Type B pancreatic cell (in vitro differentiated cells): ENCODE measurements at places on chromosomes 4 and X.

DNA sequence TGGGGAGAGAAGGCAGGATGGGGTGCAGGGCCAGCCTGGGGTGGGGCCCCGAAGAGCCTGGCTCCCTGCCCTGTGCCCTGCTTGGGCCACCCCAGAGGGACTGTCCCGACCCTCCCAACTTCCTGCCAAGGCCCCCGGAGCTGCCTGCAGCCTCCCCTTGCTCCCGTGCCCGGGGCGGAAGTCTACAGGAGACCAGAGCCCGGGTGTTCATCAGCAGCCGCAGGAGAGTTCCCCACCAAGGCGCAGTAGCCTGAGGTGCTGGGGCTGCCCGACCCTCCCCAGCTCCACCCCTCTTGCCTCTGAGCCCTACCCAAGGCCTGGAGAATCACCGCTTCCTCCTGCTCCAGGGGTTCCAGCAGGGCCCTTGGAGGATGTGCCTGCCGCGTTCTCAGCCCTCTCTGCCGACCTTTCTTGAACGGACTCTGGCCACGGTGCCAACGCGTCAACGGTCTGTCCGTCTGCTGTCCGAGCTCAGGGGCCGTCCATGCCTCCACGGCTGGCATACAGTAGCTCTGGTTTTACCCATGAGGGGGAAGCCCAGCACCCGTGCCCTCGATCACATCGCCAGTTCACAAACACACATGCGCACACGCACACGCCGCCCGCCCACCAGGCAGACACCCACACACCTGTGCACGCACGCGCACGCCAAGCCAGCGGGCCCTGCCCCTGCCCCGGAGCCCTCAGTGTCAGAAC lies 36.0 kb upstream of the SPON2 start:
- no peak for DNase-seq
- no peaks in the 10 kb centered on the region for H3K27me3 ChIP-seq
- H3K4me1 ChIP-seq: peaks cover 10% of the 10 kb centered on the region
- H3K27ac ChIP-seq: no peak overlapping the region
- no peaks in the 10 kb centered on the region for H3K36me3 ChIP-seq

GRCh38 chrX:132394591-132394990 lies 94.2 kb downstream of the MBNL3 start:
- H3K27ac ChIP-seq: no peak overlapping the region
- H3K27me3 ChIP-seq: no peaks in the 10 kb centered on the region

GRCh38 chr4:123409334-123409733 lies 12.7 kb downstream of the SPRY1 start:
- H3K4me1 ChIP-seq: peaks cover 24% of the 10 kb centered on the region
- no peaks in the 10 kb centered on the region for H3K27me3 ChIP-seq
- no peak overlapping the region for H3K27ac ChIP-seq
- H3K36me3 ChIP-seq: peaks cover 13% of the 10 kb centered on the region

- no peaks in the 10 kb centered on the region for H3K36me3 ChIP-seq
- no peaks in the 10 kb centered on the region for H3K4me1 ChIP-seq
- peaks cover 25% of the 10 kb centered on the region for H3K27me3 ChIP-seq
Observed at GRCh38 chr4:77293426-77293825, 136.4 kb downstream of the CCNG2 start.

DNA sequence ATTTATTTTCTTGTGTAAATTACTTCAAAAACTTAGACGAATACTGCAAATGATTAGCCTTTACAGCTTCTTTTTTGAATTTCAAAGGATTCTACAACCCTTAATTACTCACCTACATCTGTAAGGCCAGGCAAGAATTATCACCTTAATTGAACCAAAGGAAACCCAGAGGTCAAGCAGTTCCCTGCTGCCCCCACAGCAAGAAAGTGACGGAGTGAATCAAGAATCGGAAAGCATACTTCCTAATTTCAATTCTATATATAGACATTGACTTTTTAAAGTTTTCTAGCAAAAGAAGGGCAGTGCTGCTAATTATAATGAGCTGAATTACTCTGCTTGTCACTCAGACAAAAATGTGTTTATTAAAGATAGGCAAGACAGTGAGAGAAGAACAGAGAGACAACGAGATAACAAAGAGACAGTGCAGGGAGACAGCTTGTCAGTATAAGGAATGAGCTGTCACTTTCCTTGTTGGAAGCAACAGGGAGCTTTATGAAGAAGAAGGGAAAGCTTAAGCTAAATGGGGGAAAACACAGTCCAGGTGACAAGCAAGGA lies 47.5 kb upstream of the SPANXN4 start:
- no peak overlapping the region for H3K4me3 ChIP-seq
- H3K4me1 ChIP-seq: no peaks in the 10 kb centered on the region
- no peaks in the 10 kb centered on the region for H3K36me3 ChIP-seq
- DNase-seq: no peak
- H3K27me3 ChIP-seq: no peaks in the 10 kb centered on the region
- no peak overlapping the region for H3K27ac ChIP-seq

DNA sequence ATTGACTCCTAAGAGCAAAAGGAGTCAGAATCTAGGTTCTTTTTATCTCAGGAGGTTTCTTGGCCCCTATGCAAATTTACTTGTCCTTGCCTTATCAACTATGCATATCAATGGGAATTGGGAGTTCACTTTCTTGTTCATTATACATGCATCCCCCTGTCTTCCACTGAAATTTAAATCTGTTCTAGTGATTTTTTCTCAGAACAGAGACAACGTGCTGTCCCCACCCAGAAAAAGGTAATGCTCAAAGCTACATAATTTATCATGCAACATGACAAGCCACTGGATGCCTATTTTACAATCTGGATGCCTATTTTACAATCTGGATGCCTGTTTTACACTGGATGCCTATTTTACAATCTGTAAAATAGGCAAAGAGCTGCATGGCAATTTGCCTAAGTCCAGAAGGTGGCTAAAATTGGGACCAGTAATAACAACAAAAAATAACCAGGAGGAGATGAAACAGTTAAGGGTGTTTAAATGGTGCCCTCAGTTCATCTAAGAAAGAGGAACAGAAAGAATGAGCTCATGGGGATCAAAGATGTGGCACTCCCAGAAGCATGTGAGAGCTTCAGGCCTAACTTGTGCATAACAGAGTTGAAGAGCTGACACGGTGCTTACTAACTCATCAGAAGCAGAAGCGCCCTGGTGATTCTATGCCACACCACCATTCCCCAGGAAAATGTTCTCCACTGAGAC lies 537.8 kb upstream of the BOD1L1 start:
- DNase-seq: no peak
- H3K4me1 ChIP-seq: peaks cover 5% of the 10 kb centered on the region
- no peaks in the 10 kb centered on the region for H3K36me3 ChIP-seq
- H3K27ac ChIP-seq: no peak overlapping the region
- H3K27me3 ChIP-seq: no peaks in the 10 kb centered on the region
- H3K4me3 ChIP-seq: no peak overlapping the region

GRCh38 chrX:42189576-42189975 lies 266.2 kb upstream of the CASK start:
- no peaks in the 10 kb centered on the region for H3K27me3 ChIP-seq
- no peaks in the 10 kb centered on the region for H3K4me1 ChIP-seq
- H3K4me3 ChIP-seq: no peak overlapping the region
- DNase-seq: no peak

DNA sequence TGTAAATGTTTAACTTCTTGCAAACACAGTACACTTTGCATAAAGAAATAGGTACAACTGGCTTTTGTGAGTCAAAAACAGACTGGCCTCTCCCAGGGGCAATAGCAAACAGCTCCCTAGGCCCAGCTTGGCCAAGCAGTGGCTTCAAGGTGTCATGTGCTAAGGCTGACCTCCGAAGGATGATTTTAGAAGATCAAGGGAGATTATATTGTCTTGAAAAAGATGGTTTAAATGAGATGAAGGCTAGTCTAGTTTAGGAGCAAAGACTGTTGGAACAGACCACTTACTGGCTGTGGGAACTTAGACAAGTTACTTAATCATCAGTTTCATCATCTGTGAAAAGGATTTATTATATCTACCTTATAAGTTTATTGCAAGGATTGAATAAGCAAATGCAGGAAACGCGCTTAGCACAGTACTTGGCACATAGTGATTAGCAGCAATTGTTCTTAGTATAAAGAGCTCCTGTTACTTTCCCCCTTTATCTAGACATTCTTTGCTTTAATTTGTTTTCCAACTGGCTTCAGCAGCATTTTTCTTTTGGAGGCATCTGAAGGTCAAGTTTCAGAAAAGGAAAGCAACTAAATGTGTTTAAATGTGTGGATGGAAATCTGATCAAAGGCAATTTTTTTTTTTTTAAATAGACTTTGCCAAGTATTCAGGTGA lies 17.2 kb downstream of the ANXA3 start:
- no peaks in the 10 kb centered on the region for H3K27me3 ChIP-seq
- H3K4me1 ChIP-seq: peaks cover 54% of the 10 kb centered on the region
- DNase-seq: no peak
- peak overlapping the region; percentile 39 for H3K4me3 ChIP-seq

DNA sequence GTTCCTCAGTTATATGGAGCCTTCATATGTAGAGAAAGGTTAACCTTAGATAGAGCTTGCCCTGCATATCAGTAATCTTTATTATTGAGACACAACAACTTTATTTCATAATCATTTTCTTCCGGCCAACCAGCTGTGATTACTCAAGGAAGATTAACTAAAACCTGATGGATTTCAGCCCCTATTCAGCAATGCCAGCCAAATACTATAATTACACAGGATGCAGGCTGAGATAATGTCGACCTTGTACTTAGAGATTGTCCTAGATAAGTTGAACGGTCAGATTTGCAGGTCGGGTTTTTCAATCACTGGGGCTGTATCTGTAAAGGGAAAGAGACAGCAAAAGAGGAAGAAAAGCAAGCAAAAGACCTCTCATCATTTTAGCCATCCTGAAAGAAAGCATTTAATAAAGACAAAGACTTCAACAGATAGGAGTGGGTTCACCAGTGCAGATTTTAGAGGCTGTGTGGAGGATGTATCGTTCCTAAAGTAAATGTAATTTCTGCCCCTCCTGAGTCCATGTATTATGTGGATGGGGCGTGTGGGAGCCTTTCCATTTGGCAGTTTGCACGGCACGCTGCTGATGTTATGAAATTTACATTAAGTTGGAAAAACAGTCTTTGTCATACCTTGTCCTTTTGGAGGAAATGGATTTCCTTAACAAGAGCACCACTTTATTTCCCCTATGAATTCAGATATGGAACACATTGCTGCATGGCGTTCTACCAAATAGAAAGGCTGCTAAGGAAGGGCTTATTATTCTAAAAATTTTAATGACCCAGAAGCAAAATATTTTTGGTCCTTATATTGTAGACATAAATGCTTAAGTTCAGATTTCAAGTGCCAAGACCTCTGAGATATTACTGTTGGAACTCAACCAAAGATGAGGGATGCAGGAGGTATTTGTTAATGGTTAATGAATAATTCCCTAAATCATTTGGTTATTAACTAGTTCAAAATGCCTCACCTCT lies 496.7 kb downstream of the SPRY1 start:
- no peaks in the 10 kb centered on the region for H3K36me3 ChIP-seq
- H3K4me3 ChIP-seq: no peak overlapping the region
- H3K4me1 ChIP-seq: peaks cover 29% of the 10 kb centered on the region
- no peak overlapping the region for H3K27ac ChIP-seq
- no peak for DNase-seq
- peaks cover 3% of the 10 kb centered on the region for H3K27me3 ChIP-seq

GRCh38 chr4:127698789-127699200 lies 31.4 kb upstream of the SLC25A31 start:
- H3K4me1 ChIP-seq: no peaks in the 10 kb centered on the region
- no peaks in the 10 kb centered on the region for H3K27me3 ChIP-seq
- H3K36me3 ChIP-seq: peaks cover 24% of the 10 kb centered on the region
- DNase-seq: no peak
- H3K4me3 ChIP-seq: no peak overlapping the region

DNA sequence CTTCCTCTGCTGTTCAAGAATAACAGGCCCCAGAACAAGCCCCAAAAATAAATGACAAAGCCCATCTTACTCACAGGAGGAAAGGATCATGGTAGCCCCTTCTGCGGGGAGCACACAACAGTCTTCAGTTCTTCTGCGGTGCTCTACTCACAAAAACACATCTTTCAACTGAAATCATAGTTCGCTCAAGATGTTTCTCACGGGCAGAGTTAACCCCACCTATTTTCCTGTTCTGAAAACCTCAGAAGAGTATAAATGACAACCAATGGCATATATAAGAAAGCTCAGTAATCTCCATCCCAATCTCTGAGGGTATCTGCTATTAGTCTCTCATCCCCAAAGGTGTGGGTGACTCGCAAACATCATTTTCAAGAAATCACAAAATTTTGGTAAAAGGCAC lies at the start of gene TXK:
TXK (minus strand) TSS at position 170 of the 400 bp plus-strand sequence; CDS start at position 90, 80 bp downstream.
- H3K27ac ChIP-seq: no peak within 1 kb of the TSS
- peaks cover 13% of the 10 kb centered on the region for H3K4me1 ChIP-seq
- DNase-seq: no peak
- no peak within 1 kb of the TSS for H3K4me3 ChIP-seq
- H3K27me3 ChIP-seq: no peaks in the 10 kb centered on the region

- no peak overlapping the region for H3K4me3 ChIP-seq
- no peaks in the 10 kb centered on the region for H3K27me3 ChIP-seq
- H3K27ac ChIP-seq: no peak overlapping the region
Observed at GRCh38 chr4:99886146-99886545, 8.1 kb downstream of the LAMTOR3 start.

DNA sequence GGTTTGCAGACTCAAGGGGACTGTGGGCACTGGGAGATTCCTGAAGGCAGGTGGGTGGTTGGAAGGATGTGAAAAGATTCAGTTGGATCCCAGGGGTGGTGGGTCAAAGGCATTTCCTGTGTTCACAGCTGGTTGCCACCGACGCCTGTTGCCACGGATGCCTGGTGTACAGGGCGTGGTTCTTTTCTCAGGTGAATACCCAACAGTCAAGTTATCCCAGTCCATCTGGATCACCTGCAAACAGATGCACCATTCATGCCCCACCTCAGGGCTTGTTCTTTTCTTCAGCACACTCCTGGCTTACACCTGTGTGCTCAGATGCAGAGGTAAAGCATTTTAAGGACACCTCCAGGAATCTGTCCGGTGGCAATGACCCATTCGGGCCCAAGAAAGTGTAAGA lies 55.8 kb upstream of the SHOX start:
- no peak overlapping the region for H3K4me3 ChIP-seq
- no peak overlapping the region for H3K27ac ChIP-seq
- peak; percentile 43 for DNase-seq
- H3K36me3 ChIP-seq: no peaks in the 10 kb centered on the region
- no peaks in the 10 kb centered on the region for H3K4me1 ChIP-seq
- peaks cover 21% of the 10 kb centered on the region for H3K27me3 ChIP-seq

DNA sequence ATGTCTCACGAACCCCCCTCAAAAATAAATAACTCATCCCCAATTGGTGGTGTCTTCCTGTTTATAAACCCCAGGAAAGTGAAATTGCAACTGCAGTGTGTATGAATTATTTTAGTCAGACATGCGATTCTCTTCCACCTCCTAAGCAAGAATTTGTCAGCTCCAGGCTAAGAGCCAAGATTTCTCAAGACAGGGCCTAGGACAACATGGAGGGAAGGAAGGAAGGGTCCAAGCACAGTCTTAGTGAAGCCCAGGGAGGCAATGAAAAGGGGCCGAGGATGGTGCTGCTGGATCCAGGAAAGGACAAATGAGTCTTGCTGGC lies 20.0 kb downstream of the SH3KBP1 start:
- no peak overlapping the region for H3K27ac ChIP-seq
- peaks cover 6% of the 10 kb centered on the region for H3K4me1 ChIP-seq
- H3K4me3 ChIP-seq: no peak overlapping the region
- H3K27me3 ChIP-seq: no peaks in the 10 kb centered on the region
